ENCODE measurements at places on chromosomes 11 and 22.

- DNase-seq: no peak
These were observed 548 bp downstream of the PYGM start for GRCh38 chr11:64759131-64759721.

DNA sequence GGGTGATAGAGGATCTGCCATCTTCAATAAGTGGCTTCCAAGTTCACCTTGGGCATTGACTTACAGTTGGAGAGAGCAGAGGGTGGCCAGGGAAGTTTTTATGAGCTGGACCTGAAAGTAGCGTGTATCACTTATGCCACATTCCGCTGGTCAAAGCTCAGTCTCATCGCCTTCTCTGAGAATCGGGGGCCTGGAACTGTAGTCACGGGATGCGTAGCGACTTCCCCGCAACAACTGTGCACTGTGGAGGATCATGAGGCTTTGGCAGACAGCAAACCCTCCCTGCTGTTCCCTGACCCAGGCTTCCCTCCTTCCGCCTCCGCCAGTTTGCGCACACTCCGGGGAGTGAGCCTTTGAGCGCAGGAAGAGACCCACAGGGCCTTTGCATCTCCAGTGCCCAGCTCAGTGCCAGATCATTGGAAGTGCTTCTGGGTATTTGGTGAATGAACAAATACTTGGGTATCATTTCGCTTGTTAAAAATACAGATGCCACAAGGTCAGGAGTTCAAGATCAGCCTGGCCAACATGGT lies 95.5 kb downstream of the CEP164 start:
- DNase-seq: no peak

- DNase-seq: no peak
These were observed 2.1 kb upstream of the MTFP1 start for GRCh38 chr22:30423301-30423958.

GRCh38 chr11:89279176-89279575 lies 101.5 kb downstream of the TYR start:
- DNase-seq: no peak

GRCh38 chr11:35735903-35736302 lies 73.3 kb downstream of the TRIM44 start:
- no peak for DNase-seq

DNA sequence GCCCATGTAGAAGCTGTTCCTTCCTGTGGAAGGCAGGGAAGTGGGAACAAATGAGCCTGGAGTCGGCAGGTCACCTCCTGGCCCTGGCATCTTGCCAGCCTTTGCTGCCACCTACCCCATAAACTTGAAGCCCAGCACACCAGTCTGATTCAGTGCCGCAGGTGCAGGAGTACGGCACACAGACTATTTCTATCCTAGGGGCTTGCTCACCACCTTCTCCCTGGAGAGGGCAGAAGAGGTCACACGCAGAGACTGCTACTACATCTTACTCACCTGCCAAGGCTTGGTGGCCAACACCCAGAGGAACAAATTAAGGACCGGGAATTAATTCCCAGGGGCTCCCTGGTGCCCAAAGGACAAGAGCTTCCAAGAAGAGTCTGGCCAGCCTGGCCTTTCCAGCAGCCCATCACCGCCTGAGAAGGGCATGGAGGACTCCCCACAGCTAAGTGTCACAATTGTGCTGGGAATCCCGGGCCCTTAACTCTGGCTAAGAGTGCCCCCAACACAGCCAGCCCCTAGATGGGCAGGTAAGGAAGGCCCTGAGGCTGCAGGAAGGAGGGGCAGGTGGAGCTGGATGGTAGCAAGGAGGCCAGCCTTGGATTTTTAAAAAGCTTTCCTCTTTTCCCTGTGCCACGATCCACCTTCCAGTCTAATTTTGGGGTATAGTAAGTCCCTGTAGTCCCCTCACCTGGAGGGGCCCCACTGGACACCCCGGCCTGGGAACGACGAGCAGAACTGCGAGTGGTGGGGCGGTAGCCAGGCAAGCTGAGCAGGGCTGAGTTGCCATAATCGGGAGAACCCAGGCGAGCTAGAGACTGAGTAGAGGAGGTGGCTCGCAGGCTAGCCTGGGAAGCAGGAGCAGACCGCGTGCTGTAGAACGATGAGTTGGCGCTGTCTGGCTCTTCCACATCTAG lies 6.9 kb downstream of the IL18BP start:
- no peak for DNase-seq

DNA sequence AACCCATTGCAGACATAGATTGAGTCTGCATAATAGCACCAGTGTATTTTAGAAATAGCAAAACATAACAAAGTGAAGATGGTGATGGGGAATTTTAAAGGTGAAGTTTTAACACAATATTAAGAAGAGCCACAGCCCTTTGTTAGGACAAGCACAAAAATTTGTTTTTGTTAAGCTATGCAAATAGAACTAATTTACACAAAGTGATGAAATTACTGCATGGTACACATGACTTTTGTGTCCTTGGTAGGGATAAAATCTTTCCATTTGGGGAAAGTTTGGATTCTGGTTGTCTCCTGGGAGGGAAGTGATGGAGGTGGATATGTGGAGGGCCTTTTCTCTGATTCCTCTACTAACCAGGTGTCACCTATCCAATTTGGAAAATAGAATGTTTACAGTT lies 50.4 kb upstream of the MTNR1B start:
- no peak for DNase-seq
